Right forelimb (tissue), 1 donor: ENCODE measurements at places on chromosomes 6 and 20.

GRCh38 chr6:44407951-44408670, 20.6 kb downstream of the CDC5L start:
- DNase-seq = no peak

- DNase-seq = no peak
These were observed 237.9 kb upstream of the SOX4 start for GRCh38 chr6:21355638-21356037.

GRCh38 chr20:47656318-47656717, 129.0 kb downstream of the SULF2 start:
- DNase-seq = no peak

GRCh38 chr6:169285165-169285564, 31.5 kb upstream of the THBS2 start:
- DNase-seq = no peak

GRCh38 chr20:39107741-39108140, 145.6 kb downstream of the DHX35 start:
- no peak for DNase-seq

DNA sequence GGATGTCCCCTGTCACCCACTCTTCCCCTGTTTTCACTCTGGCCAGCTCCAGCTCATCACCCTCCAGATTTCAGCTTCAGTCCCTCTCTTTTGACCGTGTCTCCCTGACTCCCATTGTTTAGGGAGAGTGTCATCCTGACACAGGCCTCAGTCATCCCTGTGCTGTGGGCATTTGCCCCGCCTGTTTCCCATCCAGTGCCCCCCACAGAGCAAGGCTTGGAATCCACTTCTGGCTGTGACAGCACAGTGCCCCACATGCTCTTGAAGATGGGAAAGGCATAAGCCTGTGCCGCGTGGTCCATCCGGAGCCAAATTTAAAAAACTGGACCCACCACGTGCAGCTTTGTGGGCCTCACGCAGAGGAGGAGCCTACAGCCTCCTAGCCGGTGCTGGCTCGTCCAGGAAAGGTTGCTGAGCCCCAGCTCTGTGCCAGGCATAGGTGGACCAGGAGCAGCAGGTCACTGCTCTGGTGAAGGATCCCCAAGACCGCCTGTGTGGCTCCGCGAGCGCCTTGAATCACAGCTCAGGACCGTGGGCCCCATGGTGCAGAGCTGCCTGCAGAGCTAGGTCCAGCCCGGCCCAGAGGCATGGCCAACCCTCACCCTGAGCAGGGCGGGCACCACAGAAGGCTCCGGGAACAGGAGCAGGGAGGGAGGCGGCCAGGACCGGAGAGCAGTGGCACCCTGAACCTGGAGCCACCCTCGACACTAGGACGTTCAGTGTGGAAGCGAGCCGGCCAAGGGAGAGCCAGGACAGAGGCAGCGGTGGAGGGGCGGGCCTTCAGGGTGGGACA, 172.8 kb downstream of the CDH4 start:
- DNase-seq = no peak

- no peak for DNase-seq
These were observed 51.2 kb downstream of the SLC22A23 start for GRCh38 chr6:3405679-3406078.

DNA sequence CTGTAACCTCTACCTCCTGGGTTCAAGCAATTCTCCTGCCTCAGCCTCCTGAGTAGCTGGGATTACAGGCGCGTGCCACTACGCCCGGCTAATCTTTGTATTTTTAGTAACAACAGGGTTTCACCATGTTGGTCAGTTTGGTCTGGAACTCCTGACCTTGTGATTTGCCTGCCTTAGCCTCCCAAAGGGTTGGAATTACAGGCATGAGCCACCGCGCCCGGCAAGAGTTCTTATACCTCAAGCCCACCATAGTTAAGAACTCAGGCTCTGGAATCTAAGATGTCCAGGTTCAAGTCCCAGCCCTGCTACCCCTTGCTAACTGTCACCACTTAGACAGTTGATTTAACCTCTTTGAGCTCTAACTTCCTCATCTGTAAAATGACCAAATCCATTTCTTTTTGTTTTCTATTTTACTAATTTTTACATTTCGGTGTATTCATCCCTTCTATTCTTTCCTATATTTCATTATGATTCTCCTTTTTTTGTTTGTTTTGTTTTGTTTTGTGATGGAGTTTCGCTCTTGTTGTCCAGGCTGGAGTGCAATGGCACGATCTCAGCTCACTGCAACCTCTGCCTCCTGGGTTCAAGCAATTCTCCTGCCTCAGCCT, 104.8 kb upstream of the ZNF217 start:
- no peak for DNase-seq

DNA sequence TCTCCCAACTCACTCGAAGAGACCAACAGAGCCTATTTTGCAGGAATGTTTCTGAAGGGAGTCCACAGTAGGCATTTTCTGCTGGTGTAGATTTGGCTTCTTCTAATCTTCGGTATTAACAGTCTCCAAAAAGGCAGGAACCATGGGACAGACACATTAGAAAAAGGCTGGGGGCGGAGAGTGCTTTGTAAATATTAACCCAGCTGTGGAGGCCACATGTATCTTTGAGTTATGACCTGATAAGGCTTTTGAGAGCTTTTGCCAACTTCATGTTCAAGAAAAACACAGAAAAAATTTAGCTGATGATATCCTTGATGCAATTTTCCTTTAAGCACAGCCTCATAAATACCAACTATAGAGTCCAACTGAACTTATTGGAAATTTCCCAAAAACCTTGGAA, 119.4 kb upstream of the TSHZ2 start:
- DNase-seq = no peak

GRCh38 chr6:40356242-40356910, 230.8 kb downstream of the LRFN2 start:
- DNase-seq = no peak

DNA sequence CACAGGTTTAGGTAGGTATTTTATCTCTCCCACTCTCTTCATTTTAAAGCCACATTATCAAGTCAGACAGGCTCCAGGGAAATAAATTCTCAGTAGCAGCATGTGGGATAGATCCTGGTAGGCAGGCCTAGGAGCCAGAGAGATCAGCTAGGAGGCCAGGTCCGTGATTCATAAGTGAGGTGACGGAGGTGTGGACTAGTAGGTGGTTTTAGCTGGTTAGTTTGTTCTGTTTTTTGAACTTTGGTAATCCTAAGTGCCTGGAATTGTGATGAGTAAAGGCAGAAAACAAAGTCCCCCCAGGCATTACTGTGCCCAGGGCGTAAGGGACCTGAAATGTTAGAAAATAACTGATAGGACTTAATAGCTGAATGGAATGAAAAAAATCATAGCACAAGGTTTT, 53.6 kb upstream of the E2F3 start:
- DNase-seq = no peak

DNA sequence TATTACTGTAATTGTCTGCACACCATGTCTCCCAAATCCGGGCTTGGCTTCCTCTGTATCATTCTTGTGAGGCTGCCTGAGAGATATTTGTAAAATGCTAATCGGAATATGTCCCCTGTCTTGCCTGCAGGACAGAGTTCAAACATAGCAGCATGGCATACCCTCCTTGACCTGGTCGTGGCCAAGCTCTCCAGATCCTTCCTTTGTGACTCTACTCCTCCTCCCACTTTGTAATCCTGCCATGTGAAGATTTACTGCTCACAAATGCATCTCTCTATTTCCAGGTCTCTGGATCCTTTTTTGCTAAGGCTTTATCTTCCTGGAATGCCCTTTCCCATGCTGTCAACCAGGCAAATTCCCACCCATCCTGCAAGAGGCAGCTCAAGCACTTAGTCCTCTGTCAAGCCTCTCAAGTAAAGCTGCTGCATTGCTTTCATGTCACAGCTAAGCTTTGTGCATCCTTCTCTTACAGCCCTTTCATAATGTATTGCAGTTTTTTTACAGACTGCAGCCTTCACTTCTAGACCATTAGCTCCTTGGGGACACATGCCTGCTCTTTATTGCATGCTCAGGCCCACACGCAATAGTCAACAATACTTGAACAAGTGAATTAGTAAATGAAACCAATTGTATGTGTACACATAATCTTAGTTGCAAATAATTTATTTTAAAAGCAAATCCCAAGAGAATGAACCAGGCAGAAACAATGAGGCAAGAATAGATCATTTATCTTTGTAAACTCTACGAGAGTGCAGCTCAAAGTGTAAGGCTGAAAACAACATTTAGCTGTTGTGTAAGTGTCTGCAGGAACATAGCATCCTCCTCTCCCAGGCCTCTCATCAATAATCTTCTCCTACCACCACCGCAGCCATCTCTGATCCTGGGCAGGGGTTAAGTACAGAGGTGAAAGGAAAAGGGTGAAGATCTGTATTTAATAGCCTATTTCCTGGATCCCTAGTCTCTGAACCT, 45.8 kb downstream of the HIVEP2 start:
- DNase-seq = no peak

GRCh38 chr6:151869345-151869744, 61.9 kb downstream of the ESR1 start:
- no peak for DNase-seq

DNA sequence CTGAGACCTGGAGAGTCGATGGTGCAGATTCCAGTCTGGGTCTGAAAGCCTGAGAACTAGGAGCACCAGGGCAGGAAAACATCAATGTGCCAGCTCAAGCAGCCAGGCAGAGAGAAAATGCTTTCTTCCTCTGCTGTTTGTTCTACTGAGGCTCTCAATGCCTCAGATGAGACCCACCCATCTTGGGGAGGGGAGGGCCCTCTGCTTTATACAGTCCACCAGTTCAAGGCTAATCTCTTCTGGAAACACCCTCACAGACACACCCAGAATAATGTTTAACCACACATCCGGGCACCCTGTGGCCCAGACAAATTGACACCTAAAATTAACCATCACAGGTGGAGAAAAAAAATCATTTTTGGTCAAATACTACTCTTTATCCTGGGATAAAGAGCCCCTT, 89.3 kb upstream of the SLC22A23 start:
- no peak for DNase-seq

- no peak for DNase-seq
These were observed 11.7 kb upstream of the SCUBE3 start for GRCh38 chr6:35202066-35202546.

- DNase-seq = no peak
These were observed 55.9 kb upstream of the KCNK16 start for GRCh38 chr6:39378175-39378959.

DNA sequence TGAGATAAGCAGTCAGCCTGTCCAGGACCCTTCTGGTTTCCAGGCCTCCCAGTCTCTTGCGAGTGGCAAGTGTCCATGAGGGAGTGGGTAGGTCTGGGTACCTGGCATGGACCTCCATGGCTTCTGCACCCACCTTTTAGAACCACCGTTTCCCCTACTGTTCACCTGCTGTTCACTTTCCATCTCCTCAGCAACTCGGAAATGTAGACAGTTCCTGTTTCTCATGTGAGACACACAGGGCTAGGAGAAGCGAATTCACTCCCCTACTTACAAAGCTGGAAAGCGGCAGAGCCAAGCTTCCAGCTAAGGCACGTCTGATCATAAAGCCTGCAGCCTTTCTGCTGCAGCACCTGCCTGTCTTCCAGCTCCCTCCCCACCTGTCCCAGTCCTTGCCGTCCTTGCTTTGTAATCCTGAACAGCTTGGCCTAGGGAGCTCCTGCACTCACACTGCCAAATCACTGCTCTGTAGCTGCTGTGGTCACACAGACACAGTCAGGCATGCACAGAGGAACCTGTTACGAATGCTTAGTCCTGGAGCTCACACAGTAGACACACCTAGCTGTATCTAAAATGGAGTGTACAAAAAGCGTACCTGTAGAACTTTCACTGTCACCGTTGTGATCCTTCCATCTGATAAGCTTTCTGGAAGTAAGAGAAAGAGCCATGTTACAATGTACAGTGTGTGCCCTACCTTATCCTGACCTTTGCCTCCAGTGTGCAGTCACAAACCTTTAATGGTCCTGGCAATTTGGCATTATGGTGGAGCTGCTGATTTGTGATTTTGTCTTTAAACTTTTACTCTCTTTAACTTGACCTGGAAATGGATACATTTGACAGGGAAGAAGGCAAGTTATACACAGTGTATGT, 294.1 kb downstream of the NRN1 start:
- DNase-seq = no peak

DNA sequence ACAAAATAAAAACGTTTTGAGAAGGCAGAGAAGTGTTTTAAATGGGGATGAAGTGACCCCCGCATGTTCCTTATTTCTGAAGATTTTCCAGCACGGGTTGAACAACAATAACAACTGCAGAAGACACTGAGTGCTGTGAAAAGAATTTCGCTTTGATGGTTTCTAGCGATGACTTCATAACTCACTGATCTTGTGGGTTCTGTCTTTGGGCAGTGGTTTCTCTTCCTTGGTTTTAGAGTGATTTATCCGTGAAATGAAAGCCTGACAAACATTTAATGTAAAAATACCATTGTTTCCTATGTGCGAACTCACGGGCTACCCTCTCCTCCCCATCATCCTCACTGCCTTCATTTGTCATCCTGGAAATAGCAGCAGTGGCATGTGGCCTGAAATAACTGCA, 793.9 kb downstream of the QKI start:
- no peak for DNase-seq

DNA sequence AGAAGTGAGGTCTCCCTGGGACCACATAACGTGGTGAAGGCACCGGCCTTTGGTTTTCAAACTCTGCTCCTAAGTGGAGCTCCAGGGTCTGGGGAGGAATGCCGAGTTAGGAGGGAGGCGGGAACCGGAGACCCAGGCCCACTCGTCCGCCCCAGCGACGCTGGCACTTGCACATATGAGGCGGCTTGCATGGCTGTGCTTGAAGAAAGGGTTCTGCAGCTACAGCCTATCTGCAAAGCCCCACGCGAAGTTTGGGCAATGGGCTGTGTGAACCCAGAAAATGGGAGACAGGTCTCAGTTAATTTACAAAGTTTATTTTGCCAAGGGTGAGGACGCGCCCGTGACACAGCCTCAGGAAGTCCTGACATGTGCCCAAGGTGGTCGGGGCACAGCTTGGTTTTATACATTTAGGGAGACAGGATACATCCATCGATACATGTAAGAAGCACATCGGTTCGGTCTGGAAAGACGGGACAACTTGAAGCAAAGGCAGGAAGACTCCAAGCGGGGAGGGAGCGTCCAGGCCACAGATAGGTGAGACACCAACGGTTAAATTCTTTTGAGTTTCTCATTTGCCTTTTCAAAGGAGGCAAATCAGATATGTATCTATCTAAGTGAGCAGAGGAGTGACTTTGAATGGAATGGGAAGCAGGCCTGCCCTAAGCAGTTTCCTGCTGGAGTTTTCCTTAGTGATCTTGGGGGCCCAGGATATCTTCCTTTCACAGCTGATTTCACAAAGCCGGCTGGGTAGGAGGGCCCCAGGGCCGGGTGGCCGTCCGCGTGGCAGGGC, 782 bp upstream of the PCMTD2 start:
- peak; percentile 43 for DNase-seq

DNA sequence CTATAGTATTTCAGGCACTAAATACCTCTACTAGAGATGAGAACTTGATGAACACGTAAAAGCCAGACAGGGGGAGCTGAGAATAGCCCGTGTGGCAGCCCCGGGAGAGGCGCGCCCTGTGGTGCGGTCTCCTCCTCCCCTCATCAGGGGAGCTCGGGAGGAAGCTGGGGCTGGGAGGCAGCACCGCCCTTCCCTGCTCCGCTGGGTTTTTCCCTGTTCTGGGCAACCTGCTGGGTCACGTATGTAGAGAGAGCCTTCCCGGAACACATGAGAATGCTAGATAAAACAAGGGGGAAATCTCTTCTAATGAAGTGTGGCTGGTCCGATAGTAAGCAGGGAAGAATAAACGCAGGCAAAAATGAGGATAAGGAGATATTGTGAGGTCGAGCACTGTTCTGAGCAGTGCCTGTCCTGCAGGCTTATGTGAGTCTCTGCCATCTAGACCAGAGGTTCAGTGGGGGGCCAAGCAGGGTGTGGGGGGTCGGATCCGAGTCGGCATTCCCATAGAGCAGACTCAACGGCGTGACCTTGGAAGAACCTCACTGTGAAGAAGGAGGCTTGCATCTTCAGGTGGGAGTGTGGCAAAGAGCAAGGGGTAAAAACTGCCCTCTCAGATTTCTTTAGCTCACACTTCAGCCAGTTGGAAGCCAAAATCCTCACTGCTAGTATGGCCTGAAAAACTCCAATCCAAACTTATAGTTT, 13.4 kb upstream of the RPS6KA2 start:
- DNase-seq = peak; percentile 42
